Stimulated activated CD4-positive, alpha-beta T cell treated with anti-CD3 and anti-CD28 coated beads, TNF-alpha, amount 100 ng/mL, for 1 hour (primary cell): ENCODE measurements at places on chromosomes 13 and 19.

DNA sequence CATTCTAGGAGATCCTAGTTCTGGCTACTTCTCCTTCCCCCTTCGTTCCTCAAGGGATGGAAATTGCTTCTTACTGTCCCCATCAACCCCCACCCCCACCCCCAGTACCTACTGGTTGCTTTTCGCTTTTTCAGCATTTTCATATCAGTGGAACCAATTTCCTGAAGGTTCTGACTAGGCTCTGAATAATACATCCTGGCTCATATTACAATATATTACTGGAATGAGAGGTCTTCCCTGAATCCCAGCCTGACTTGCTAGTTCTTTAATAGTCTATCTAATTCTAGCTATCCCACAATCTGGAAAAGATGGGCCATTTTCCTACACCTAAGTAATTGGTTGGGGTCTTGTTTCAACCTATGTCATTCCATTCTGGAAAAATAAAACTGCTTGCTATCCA lies 207.4 kb downstream of the COG6 start:
- no peak for DNase-seq

GRCh38 chr19:53102206-53102755 lies 941 bp downstream of the ZNF160 start:
- DNase-seq: no peak

- DNase-seq: no peak
Measured at GRCh38 chr19:1526066-1526778, 2.3 kb downstream of the PLK5 start.

- DNase-seq: no peak
Measured at GRCh38 chr13:46641274-46642081, 88.5 kb downstream of the LRCH1 start.

DNA sequence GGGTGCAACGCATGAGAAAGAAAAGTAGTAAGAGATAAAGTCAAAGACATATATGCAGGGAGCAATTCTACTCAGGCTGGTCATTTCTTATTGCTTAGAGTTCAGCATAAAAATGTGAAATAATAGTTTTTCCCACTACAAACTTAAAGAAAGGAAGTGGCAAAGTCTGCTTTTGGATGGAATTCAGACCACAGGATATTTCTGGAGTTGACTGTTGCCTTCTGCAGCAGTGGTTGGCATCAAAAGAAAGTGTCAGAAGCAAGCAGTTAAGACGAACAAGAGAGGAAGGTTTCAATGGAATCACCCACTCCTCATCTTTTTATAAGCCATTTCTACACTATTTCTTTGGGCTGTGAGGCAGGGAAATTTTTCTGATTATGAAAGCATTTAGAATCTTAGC lies 36.2 kb upstream of the TRPC4 start:
- DNase-seq: no peak

DNA sequence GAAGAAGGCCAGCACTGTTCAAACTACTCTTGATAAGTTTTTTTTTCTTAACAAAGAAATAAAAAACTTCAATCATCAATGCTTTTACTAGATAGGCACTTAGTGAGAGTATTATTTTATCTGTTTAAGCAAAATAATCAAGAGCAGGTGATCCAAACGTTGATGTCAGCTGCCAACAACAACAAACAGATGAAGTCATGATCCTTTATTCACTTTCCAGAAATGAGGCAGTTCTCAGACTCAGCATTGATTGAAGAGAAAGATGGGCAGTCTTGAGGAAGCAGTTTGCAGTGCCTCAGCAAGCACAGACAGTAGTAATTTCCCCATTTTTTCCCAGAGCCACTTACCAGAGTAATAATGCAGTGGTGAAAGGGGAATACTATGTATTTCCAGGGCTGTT lies 38.4 kb upstream of the CSNK1A1L start:
- no peak for DNase-seq

GRCh38 chr19:36160821-36161596 lies 8.8 kb upstream of the COX7A1 start:
- DNase-seq: no peak

GRCh38 chr19:37572203-37572602 lies 22.4 kb downstream of the ZNF571 start:
- no peak for DNase-seq

GRCh38 chr19:41893899-41894298 lies 10.9 kb downstream of the ARHGEF1 start:
- DNase-seq: no peak

DNA sequence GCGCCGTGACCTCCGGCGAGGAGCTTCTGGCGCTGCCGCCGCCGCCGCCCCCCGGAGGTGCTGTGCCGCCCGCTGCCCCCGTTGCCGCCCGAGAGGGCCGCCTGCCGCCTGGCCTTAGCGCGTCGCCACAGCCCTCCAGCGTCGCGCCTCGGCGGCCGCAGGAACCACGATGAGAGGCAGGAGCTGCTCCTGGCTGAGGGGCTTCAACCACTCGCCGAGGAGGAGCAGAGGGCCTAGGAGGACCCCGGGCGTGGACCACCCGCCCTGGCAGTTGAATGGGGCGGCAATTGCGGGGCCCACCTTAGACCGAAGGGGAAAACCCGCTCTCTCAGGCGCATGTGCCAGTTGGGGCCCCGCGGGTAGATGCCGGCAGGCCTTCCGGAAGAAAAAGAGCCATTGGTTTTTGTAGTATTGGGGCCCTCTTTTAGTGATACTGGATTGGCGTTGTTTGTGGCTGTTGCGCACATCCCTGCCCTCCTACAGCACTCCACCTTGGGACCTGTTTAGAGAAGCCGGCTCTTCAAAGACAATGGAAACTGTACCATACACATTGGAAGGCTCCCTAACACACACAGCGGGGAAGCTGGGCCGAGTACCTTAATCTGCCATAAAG lies 4.8 kb downstream of the PDX1 start:
- DNase-seq: no peak

GRCh38 chr13:103222683-103223082 lies 156.5 kb upstream of the SLC10A2 start:
- DNase-seq: no peak

DNA sequence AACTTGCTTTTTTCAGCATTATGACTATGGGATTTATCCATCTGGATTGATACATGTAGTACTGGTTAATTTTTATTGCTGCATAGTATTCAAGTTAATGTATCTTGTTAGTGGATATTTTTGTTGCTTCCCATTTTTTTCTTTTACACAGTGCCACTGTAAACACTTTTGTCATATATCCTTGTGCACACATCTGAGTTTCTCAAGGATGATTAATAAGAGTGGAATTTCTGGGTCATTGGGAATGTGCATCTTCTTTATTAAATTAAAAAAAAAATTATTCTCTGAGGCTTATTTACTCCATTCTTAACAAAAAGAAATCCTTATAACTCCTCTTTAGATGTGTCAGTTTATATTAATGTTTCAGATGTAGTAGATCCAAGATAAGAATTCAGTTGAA lies 27.3 kb downstream of the B3GLCT start:
- no peak for DNase-seq

- DNase-seq: no peak
Measured at GRCh38 chr13:50033725-50034124, 18.5 kb downstream of the KCNRG start.

GRCh38 chr13:113022391-113022744 lies 53.4 kb downstream of the MCF2L start:
- no peak for DNase-seq

- DNase-seq: no peak
Measured at GRCh38 chr19:27767234-27767633, 1445.7 kb downstream of the UQCRFS1 start.

DNA sequence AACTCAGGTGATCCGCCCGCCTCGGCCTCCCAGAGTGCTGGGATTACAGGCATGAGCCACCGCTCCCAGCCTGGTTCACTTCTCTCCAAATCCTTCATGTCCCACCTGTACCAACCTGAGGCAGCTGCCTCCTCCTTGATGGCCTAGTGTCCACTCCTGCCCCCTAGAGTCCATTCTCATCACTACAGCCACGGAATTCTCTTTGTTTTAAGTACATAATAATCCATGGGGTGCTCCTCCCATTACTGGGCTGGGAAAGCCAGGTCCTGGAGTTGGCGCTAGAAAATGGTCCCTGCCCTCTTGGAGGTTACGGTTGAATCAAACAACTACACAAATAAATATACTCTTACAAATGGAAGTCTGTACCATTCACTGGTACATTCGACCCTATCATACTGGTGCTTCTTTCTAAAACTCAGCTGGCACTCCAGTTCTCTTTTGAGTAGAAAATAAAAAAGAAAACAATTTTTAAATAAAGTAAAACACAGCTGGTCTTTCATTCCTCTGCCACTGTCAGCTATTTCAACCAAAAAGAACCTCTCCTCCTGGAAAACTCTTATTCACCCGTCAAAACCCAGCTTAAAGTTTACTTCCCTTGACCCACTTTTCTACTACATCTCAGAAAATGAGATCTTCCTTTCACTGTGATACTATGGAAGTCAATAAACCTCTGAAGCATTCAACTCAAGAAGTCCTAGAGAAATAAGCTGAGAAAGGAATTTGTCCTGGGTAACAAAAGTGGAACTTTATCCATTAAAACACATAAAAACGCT lies 22.4 kb upstream of the ARHGEF18 start:
- no peak for DNase-seq

GRCh38 chr13:23778002-23778652 lies 111.1 kb downstream of the MIPEP start:
- DNase-seq: no peak

- DNase-seq: no peak
Measured at GRCh38 chr19:41745756-41746155, 9.6 kb upstream of the CEACAM6 start.

DNA sequence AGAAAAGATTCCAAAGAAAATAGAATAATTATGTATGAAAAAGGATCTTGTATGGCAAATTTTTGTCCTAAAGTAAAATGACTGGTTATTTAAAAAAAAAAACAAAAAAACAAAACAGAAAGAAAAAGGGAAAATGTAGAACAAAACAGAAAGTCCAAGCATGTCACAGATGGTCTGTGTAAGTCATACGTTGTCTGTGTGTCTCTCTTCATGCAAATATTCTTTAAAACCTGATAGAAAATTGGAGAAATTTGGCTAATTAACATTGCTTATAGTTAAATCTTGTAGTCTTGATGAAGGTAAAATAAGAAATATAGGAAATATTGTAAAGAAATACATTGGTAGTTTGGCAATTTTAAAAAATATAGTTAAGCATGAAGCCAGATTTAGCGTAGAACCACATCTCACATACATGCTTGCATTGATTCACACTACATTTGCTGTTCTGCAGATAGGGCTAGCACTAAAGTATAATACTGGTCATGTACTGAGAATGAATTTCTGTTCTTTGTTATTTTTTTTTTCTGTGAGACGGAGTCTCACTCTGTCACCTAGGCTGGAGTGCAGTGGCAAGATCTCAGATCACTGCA lies 58.4 kb downstream of the SPRYD7 start:
- DNase-seq: no peak

DNA sequence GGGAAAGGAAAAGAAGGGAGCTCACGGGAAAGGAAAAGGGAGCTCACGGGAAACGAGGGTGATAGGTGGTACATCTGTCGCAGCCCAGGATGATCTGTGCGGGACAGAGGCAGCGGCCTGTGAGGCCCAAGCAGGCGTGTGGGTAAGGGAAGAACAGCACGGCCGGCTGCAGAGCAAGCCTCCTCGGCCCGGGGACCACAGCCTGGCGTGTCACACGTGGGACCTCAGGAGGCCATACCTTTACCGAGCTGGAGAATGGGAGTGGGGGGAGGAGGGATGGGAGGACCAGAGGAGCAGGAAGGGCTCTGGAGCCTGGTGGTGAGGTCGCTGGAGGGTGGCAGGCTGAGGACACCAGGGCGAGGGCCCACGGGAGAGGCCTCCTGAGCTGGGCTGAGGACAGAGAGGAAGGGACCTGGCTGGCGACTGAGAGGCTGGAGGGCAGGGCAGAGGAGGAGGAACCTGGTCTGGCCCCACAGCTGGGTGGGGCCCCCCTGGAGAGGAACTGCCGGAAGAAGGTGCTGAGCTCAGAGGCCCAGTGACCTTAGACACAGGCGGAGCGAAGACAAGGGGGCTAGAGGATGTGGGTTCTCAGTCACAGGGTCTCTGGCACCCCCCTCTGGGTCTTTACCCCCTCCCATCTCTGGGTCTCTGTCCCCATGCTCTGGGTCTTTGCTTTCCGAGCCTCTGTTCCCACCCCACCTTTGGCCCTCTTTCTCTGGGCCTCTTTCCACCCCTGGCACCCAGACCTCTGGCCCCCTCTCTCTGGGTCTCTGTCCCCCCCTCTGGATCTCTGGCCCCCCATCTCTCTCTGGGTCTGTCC lies 2.9 kb upstream of the FTL start:
- no peak for DNase-seq

- no peak for DNase-seq
Measured at GRCh38 chr19:55647732-55648584, at the start of gene CCDC106. CCDC106 (plus strand) TSS chr19:55648212; CDS start chr19:55649047, 835 bp downstream.

GRCh38 chr19:44924243-44924725 lies 9.9 kb downstream of the APOC1 start:
- DNase-seq: no peak

GRCh38 chr19:13033244-13033643 lies 38.0 kb downstream of the NFIX start:
- DNase-seq: no peak

DNA sequence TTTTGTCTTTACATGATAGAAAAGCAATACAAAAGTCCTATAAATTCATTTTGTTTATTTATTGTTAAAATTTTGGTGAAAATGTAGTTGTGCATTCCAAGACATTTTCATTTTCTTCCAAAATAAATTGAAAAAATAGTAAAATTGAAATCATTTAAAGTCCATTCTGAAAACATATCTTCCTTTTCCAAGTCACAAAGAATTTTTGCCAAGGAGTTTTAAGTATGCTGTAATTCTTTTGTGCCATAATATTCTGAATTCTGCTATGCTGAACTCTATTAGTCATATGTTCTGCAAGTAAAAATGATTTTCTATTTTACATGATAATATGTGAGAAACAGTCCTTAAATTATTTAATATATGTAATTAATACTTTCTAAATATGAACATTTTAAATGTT lies 879.6 kb upstream of the SLC10A2 start:
- DNase-seq: no peak

GRCh38 chr13:92806215-92806614 lies 420.4 kb upstream of the GPC6 start:
- no peak for DNase-seq

- DNase-seq: no peak
Measured at GRCh38 chr13:50969691-50970090, 60.1 kb downstream of the RNASEH2B start.

GRCh38 chr19:39406656-39407409 lies at the start of gene ZFP36:
ZFP36 (plus strand) TSS chr19:39406847; CDS start chr19:39406905, 58 bp downstream.
- peak; percentile 93 for DNase-seq

DNA sequence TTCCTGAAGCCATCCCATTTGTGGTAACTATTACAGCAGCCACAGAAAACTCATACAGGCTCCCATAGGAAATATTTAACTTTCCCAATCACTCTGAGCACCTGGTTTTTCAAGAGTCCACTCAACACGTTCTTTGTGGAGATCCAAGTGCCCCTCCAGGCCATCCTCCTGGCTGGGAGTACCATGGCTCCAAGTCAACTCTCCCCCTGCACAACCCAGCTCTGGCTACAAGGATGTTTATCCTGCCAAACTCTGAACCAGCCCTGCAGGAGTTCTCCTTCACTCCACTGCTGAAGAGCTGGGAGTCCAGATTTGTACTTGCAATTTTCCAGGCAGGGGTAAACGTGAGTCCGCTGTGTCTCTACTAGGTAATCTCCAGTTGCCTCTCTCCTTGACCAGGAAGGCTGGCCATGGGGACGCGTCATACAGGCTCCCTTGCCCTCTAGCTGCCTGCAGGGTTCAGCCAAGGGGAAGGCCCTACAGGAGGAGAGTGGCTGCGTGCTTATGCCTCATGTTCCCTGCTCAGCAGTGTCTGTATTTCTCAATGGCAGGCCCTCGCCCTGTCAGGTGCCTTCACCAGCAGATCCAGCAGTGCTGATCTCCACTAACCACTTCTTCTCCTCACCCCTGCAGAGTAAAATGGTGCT lies 29.9 kb upstream of the ARGLU1 start:
- no peak for DNase-seq

GRCh38 chr19:55209693-55210472 lies 582 bp upstream of the PTPRH start:
- no peak for DNase-seq
